ENCODE measurements at places on chromosomes 16 and 17.

DNA sequence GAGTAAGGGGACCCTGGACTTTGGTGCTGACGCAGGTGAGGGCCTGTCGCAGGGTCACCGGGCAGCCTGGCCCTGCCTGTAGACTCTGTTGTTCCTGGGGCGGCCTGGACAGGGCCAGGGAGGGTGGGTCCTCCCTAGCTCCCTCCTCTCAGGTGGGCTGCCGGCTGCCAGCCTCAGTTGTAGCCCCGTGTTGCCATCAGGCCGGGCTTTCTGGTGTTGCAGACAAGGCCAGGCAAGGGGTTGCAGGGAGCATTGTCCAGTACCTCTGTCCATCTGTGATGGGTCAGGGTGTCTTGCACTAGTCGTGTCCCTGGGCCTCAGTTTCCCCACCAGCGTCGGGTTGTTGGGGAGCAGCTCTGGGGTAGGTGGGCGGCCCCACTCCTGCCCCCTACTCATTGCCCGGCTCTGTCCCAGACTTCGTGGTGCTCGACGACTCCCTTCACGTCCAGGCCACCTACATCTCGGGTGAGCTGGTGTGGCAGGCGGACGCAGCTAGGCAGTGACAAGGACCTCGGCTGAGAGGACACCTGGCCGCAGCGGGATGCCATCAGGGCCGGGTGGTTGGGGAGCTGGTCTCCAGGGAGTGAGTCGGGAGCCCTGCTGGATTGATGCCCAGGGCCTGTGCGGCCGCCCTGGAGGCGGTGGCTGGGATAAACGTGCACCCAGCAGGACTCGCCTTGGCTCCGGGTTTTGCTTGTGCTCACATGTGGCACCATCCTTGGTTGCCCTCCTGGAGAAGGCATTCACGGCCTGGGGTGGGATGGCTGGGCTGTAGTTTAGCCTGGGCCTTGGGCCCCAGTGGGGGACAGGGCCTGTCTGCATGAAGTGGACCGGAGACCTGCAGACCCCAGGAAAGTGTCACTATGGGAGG, 1.9 kb downstream of the CEMP1 start:
- DNase-seq, result no peak

DNA sequence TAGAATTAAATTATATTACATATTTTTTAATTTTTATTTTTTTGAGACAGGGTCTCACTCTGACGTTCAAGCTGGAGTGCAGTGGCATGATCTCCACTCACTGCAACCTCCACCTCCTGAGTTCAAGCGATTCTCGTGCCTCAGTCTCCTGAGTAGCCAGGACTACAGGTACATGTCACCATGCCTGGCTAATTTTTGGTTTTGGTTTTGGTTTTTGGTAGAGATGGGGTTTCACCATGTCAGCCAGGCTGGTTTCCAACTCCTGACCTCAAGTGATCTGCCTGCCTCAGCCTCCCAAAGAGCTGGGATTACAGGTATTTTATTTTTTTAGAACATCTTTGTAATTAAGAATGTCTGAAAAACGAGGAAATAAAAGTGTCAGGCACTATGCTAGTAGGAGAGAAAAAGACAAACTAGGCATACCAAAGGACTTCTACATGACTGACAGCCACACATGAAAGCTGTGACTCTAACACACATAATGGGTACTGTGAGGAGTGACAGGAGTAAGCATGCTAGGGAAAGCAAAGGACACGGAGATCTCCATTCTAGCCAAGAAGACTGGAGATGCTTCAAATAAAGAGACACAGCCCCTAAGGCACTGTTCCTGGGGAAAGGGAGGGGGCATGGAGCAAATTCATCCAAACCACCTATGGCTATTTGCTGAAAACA, 7.3 kb downstream of the GNA13 start:
- DNase-seq, result no peak

DNA sequence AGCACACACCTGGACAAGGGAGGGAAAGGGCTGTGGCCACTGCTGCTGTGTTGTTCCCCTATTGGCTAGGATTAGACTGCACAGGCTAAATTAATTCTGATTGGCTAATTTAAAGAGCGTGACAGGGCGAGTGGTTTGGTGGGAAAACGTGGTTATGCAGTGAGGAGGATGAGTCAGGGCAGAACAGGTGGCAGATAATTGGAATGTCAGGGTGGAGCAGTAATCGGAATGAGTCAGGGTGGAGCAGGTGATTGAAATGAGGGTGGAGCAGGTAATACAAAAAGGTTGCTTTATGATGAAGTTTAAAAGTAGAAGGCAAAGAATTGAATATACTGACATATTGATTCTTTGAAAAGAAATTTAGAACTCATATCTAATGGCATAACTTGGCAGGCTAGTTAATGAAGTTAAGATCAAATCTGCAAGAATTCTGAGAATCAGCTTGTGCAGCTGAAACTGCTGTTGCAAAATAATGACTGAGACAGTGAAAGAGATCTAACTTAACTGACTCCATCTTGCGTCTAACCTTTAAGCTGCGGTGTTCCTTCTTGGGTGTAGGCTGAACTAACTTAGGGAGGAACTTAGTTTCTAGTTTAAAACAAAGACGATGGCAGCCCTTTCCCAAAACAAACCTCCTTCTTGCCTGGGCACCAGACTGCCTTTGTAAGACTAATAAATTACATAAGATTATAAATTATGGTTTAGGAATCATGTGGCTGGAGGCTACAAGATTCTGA, 174.3 kb downstream of the UTP18 start:
- DNase-seq, result no peak

DNA sequence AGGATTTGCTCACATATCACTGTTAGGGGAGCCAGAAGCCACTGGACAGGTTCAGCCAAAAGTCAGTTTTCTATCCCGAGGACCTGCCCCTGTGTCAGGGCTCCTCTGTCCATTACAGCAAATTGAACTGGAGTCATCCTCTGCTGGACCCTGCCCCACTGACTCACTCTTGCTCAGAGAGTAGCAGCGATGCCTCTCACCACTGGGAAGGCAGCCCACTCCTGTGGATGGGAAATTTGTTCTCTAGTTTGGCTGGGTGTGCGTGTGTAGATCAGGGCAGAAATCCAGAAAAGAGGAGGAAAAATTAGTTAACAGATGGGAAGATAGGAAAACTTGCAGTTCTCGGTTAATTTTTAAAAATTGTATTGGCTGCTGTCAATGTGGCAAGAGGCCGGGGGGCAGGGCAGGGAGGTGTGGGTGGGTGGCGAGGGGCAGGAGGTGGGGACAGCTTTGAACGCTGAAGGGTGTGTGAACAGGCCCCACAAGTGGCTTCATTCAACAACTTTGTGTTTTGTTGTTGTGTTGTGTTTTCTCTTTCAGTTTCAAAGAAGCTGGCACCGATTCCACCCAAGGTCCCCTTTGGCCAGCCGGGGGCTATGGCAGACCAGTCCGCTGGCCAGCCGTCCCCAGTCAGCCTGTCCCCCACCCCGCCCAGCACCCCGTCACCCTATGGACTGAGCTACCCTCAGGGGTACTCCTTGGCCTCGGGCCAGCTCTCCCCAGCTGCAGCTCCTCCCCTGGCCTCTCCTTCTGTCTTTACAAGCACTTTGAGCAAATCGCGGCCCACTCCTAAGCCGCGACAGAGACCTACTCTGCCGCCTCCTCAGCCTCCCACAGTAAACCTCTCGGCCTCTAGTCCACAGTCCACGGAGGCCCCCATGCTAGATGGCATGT, 33.6 kb downstream of the ELAC2 start:
- peak; percentile 87 for DNase-seq

DNA sequence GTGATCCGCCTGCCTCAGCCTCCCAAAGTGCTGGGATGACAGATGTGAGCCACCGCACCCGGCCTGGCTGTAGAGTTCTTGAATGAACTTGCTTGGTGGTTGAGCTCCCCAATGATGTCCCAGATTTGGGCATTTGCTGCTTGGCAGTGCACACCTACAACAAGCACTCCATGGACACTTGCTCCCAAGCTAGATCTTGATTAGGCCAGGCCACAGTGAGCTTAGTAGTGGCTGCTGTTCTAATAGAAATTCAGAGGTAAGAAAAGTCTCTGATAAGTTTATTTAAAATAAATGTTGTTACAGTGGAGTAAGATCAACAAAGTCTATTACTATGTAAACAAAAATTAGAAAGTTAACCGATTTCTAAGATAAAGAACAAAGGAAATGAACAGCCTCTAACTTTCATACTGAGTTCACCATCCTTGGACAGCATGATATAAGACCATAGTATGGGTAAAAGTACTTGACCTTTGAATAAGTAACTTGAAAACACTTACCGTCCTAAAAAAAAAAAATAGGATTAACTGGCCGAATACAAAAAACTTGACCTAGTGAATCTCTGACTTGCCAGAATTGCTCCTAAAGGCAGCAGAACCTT, 951 bp downstream of the TMED6 start:
- no peak for DNase-seq

- DNase-seq, result no peak
These were observed 368.8 kb upstream of the CDH8 start for GRCh38 chr16:62404842-62405611.

Measured in cardiac fibroblast (primary cell).